Naive thymus-derived CD4-positive, alpha-beta T cell (primary cell): ENCODE measurements at places on chromosomes 2 and 18. TPM values are rescaled to one million over a fixed set of nuclear protein-coding genes. Genes with fewer than 3 reads are reported as not detected.

The OBSL1 gene
- polyA plus RNA-seq, result not detected

- no peak for DNase-seq
Observed at GRCh38 chr2:9831670-9832069, 11.6 kb upstream of the TAF1B start.

DNA sequence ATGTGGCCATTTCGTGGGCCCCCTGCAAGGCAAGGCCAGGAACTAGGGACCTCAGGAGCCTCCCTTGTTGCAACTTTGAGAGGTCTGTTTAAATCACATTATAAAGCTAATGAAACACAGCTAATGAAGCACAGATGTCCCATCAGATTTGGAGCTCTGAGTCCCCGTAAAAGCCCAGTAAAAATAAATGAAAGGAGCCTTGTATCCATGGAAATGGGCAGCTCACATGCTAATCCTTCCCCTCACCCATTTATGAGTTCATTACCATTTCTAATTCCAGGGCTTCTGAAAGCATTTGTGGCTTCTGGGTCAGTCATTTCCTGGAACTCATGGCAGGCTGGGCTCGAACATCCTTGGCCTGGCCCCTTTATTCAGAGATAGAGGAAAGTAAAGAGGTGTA lies 274.8 kb downstream of the SS18 start:
- no peak for DNase-seq

- DNase-seq, result no peak
Observed at GRCh38 chr2:216865658-216866057, 5.8 kb upstream of the TNP1 start.

GRCh38 chr18:43093646-43094045 lies 21.8 kb downstream of the RIT2 start:
- no peak for DNase-seq

GRCh38 chr2:179669196-179669595 lies 192.2 kb downstream of the ZNF385B start:
- DNase-seq, result no peak

GRCh38 chr2:133266926-133267590 lies 301.2 kb downstream of the NCKAP5 start:
- DNase-seq, result no peak

DNA sequence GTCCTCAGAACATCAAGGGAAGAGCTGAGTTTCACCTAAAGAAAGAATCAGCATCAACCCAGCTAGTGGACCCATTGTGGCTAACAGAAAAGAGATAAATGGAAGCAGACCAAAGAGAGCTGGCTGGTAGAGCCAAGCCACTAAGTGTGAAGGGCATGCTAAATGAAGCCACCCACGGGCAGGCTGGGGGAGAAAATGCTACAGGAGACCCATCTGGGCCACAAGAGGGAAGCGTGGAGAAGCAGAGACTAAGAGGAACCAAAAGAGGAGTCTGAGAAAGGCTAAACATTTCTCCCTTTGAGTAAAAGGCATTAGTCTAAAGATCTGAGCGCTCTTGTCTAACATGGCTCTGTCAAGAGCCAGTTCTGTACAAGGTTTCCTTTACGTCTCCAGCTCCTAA lies 15.8 kb downstream of the CWC22 start:
- no peak for DNase-seq

GRCh38 chr18:49170925-49171505 lies 220.2 kb upstream of the SMAD7 start:
- no peak for DNase-seq

DNA sequence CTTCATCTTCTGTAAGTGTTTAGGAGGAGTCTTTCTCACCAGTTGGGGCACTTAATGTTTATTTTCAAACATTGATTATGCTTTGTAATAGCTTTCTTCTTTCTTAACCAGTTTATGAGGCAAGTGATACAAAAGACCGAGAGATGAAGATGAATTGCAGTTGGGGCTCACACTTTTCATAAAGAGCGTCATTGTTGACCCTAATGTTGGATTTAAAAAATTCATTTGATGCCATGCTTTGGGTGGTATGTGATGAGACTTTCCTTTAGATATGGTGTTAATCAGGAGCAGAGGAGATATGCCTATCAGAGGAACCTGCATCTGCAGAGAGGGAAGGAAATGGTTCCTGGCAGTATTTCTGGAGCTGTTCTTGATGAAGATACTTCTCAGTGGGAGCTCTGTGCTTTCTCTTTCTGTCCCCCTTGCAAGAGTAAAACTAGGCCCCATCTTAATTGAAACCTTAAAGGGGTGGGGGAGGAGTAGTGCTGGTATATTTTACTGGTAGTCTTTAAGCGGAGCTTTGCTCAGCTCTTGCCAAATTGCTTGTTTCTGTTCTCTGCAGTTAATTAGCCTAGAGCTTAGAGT lies 2.3 kb downstream of the EML4 start:
- DNase-seq, result peak; percentile 23

The PARD6G gene
- polyA plus RNA-seq, result not detected

GRCh38 chr2:191195021-191195420 lies 44.2 kb upstream of the STAT4 start:
- no peak for DNase-seq

DNA sequence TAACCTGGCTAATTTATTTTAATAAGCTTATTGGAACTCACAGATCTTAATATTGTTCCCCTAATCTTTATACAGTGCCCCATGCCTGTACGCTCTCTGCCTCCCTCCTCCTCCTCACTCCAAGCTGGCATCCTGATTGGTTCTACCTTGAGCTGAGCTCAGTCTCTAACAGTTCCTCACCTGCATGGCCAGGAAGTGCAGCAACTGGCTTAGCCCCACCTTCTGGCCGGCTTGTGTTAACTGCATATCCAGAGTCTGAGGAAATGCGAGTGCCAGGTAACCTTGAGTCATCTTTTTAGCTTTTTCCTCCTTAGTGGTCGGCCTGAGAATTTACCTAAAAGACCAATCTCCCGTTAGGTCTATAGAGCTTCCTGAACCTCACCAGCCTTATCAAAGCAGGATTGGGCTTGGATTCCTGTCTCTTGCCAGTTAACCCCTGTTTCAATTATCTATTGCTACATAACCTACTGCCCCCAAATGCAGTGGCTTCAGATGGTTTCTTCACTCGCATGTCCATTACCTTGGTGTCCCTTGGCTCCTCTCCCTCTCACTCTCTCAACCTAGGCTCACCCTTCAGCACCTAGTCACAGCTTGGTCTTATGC lies 89.5 kb upstream of the STK39 start:
- peak; percentile 33 for DNase-seq

- no peak for DNase-seq
Observed at GRCh38 chr2:128623776-128624761, 305.4 kb upstream of the HS6ST1 start.

The CMPK2 gene
- 8.7 TPM for polyA plus RNA-seq

The DRC1 gene
- not detected for polyA plus RNA-seq

- DNase-seq, result no peak
Observed at GRCh38 chr2:218285604-218286003, 6.7 kb downstream of the TMBIM1 start.

GRCh38 chr2:145987793-145988192 lies 1467.9 kb upstream of the ZEB2 start:
- DNase-seq, result no peak

- DNase-seq, result peak; percentile 50
Observed at GRCh38 chr2:74290466-74291217, 52.6 kb downstream of the SLC4A5 start.

GRCh38 chr2:208040199-208041171 lies 15.2 kb upstream of the PLEKHM3 start:
- DNase-seq, result peak; percentile 56

DNA sequence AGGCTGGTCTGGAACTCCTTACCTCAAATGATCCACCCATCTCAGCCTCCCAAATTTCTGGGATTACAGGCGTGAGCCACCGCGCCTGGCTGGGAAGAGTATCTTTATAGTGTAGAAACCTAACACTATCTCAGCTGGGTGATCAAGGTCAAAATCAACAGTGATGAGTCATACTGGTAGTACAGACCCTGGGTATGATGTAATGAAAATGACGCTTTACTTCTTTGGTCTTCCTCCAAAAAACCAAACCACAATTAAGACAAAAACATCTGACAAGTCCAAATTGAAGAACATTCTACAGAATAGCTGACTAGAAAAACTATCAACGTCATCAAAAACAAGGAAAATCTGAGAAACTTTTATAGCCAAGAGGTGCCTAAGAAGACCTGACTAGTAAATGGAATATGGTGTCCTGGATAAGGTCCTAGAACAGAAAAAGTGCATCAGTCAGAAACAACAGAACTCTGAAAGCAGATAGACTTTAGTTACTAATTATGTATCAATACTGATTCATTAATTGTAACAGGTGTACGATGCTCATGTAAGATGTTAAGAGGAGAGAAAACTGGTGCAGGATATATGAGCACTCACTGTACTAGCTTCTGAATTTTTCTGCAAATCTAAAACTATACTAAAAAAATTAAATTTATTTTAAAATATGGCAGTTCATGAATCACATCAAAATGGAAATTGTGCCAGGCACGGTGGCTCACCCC lies 25.4 kb downstream of the PDCL3 start:
- peak; percentile 64 for DNase-seq

GRCh38 chr18:59400407-59400806 lies 41.3 kb upstream of the LMAN1 start:
- DNase-seq, result no peak

DNA sequence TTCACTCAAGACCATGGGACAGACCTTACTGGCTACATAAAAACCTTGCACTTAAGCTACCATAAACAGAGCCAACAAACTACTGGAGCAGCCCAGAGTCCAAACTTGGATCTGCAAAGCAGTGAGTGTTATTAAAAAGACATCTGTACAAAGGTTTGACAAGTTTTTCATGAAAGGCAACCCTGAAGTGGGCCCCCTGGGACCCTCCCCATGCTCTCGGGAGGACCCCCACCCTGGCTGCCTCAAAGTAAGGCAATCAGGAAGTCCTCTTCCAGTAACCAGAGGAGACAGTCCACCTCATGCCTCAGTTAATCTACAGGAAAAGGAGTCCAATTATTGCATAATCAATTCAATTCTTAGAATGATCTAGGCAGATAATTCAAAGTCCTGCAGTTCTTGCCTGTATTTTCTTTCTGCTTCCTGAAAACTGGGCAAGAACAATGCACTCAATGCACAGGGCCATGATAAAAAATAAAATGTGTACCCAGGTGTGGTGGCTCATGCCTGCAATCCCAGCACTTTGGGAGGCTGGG lies 69.7 kb downstream of the TBC1D8 start:
- DNase-seq, result no peak

DNA sequence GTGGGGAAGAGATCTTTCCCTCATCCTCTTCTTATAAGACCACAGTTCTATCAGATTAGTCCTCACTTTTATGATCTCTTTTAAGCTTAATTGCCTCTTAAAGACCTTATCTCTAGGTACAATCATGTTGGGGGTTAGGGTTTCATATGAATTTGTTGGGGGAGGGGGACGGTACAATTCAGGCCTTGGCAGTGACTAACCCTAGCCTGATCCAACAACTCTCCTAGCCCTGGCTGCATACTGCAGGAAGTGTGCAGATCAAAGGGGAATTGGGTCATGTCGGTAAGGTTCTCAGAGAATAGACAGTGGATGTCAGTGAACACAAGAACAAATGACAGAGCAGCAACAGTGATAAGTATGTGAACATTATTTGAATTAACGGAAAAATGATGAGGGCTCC lies 16.4 kb downstream of the CAPN13 start:
- no peak for DNase-seq

The ZEB2 gene
- 0.39 TPM for polyA plus RNA-seq

The LYG2 gene
- polyA plus RNA-seq, result not detected

DNA sequence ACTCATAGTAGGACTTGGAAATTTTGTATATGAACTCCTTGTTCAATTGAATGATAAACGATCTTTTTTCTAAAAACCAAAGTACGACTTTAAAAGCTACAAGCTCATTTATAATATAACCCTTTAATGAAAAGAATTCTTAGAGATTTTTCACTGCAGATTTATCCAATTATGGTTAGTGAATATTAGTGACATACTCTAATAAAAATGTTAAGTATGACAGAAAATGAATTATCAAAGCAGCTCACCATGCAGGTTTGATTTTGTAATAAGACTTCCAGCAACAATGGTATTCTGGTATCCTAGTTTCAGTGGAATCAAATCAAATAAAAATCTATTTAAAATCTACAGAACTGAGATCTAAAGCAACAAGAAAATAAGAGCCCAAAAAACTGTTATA lies 38.5 kb downstream of the PRPF40A start:
- DNase-seq, result no peak

DNA sequence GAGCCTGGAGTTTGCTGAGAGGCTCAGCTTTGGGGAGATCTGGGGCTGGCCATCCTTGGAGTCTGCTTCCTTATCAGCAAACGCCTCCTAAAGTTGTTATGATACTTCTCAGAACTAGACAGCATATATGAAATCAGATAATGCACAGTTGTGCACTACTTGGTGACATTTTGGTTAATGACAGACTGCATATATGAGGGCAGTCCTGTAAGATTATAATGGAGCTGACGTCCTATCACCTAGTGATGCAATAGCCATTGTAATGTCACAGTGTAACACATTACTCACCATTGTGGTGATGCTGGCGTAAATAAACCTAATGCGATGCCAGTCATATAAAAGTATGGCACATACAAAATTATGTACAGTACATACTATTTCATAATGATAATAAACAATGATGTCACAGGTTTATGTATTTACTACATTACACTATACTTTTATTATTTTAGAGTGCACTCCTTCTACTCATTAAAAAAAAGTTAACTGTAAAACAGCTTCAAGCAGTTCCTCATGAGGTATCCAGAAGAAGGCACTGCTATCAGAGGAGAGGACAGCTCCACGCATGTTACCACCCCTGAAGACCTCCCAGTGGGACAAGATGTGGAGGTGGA lies 298.1 kb upstream of the REV1 start:
- DNase-seq, result no peak

- DNase-seq, result no peak
Observed at GRCh38 chr2:54306556-54306955, 50.5 kb upstream of the TSPYL6 start.

- DNase-seq, result no peak
Observed at GRCh38 chr18:64409511-64409910, 260.6 kb upstream of the LINC00305 start.

The DCDC2C gene
- polyA plus RNA-seq, result not detected

The FAM124B gene
- not detected for polyA plus RNA-seq

DNA sequence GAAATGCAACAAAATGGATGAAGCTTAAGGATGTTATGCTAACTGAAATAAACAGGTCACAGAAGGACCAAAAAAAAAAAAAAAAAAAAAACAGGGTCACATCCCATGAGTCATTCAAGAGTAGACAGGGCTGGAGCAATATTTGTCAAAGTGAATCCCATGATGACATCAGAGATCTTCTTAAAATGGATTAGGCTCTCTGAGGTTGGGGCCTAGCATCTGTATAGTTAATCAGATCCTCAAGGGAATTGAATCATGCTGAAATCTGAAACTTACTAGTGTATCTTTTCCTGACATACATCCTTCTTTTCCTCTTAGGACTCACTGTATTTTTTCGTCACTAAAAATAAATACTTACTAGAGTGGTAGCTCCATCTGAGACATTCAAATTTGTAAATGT lies 380.6 kb upstream of the NXPH2 start:
- no peak for DNase-seq

The NCKAP5 gene
- not detected for polyA plus RNA-seq

The PUS10 gene
- polyA plus RNA-seq, result 3.4 TPM

The LIPT1 gene
- 21.2 TPM for polyA plus RNA-seq

DNA sequence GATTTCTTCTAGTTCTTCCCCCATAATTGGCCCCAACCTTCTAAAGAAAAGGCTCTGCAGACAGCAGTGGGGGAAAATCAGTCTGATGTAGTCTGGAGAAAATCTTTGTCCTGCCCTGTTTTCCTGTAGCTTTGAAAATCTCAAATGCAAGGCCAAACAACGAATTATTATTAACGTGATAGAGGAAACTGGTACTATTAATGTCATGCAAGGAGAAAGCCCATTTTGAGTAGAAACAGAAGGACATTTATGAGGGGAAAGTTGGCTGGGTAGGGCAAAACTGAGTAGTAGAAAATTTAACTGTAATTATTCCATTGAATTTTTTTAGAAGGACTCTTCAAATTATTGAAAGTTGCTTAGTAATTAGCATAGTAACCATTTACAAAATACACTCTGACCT lies 98.8 kb downstream of the FMNL2 start:
- no peak for DNase-seq
